Gastroesophageal sphincter (tissue), 4 donors: ENCODE measurements at places on chromosomes 2 and 18. TPM values are rescaled to one million over a fixed set of nuclear protein-coding genes. Genes with fewer than 3 reads are reported as not detected.

The COX5B gene
- 462 TPM for total RNA-seq

The IL36A gene
- not detected for total RNA-seq

The RPE gene
- total RNA-seq: 49.0 TPM

The STAM2 gene
- 32.6 TPM for total RNA-seq

The CROCC2 gene
- not detected for total RNA-seq

The CTDSP1 gene
- total RNA-seq: 159 TPM

The STPG4 gene
- 0.23 TPM for total RNA-seq

The WIPF1 gene
- total RNA-seq: 43.4 TPM

The PLGLB2 gene
- total RNA-seq: 0.74 TPM

The UPP2 gene
- not detected for total RNA-seq

The APCDD1 gene
- total RNA-seq: 37.6 TPM

The MEP1B gene
- total RNA-seq: not detected

The AMER3 gene
- not detected for total RNA-seq

The MTLN gene
- total RNA-seq: 170 TPM

The CAPG gene
- 57.5 TPM for total RNA-seq

The UGT1A3 gene
- not detected for total RNA-seq

The SP110 gene
- 16.8 TPM for total RNA-seq

The CHMP1B gene
- total RNA-seq: 46.0 TPM

The RANBP2 gene
- 115 TPM for total RNA-seq

The TSGA10 gene
- 1.2 TPM for total RNA-seq

The COL4A3 gene
- total RNA-seq: 5.3 TPM

The EMX1 gene
- total RNA-seq: not detected

The DLX1 gene
- not detected for total RNA-seq

The ADCYAP1 gene
- not detected for total RNA-seq

The PLA2R1 gene
- 6.8 TPM for total RNA-seq

The RTKN gene
- total RNA-seq: 17.3 TPM

The RNF125 gene
- 5.2 TPM for total RNA-seq

The RGPD3 gene
- 1.1 TPM for total RNA-seq

The KHK gene
- 6.1 TPM for total RNA-seq

The RBM44 gene
- total RNA-seq: 1.3 TPM

The MRPL53 gene
- 40.7 TPM for total RNA-seq

The ATP5MC3 gene
- total RNA-seq: 116 TPM

The SCN9A gene
- total RNA-seq: 3.1 TPM

The EGR4 gene
- total RNA-seq: not detected

The ARHGEF33 gene
- total RNA-seq: 1.2 TPM

The KCNK3 gene
- 13.9 TPM for total RNA-seq

The CRYBA2 gene
- not detected for total RNA-seq

The PTGR3 gene
- 24.9 TPM for total RNA-seq

The AKAIN1 gene
- not detected for total RNA-seq

The PKDCC gene
- 193 TPM for total RNA-seq

The EEF1B2 gene
- 277 TPM for total RNA-seq

The CMPK2 gene
- 7.8 TPM for total RNA-seq

The DSEL gene
- total RNA-seq: 10.4 TPM

The CDH20 gene
- not detected for total RNA-seq

The FAM237A gene
- not detected for total RNA-seq

The DAW1 gene
- not detected for total RNA-seq

The FBLN7 gene
- total RNA-seq: 1.1 TPM

The COL3A1 gene
- total RNA-seq: 211 TPM

The POU3F3 gene
- 0.20 TPM for total RNA-seq

The KCNE4 gene
- total RNA-seq: 24.8 TPM

The LRP1B gene
- 0.27 TPM for total RNA-seq

The CHST9 gene
- 0.62 TPM for total RNA-seq

The CHRNG gene
- not detected for total RNA-seq

The MROH2A gene
- not detected for total RNA-seq

The ACKR3 gene
- 39.6 TPM for total RNA-seq

The GKN1 gene
- total RNA-seq: 0.62 TPM

The IER3IP1 gene
- total RNA-seq: 10.9 TPM

The NDUFV2 gene
- 153 TPM for total RNA-seq

The LHCGR gene
- total RNA-seq: 1.9 TPM

The RAPGEF4 gene
- 3.1 TPM for total RNA-seq
